G401 (cell line): ENCODE measurements at places on chromosomes 12 and 14.

- no peak for DNase-seq
Measured at GRCh38 chr14:68716698-68717097, 76.2 kb downstream of the ZFP36L1 start.

DNA sequence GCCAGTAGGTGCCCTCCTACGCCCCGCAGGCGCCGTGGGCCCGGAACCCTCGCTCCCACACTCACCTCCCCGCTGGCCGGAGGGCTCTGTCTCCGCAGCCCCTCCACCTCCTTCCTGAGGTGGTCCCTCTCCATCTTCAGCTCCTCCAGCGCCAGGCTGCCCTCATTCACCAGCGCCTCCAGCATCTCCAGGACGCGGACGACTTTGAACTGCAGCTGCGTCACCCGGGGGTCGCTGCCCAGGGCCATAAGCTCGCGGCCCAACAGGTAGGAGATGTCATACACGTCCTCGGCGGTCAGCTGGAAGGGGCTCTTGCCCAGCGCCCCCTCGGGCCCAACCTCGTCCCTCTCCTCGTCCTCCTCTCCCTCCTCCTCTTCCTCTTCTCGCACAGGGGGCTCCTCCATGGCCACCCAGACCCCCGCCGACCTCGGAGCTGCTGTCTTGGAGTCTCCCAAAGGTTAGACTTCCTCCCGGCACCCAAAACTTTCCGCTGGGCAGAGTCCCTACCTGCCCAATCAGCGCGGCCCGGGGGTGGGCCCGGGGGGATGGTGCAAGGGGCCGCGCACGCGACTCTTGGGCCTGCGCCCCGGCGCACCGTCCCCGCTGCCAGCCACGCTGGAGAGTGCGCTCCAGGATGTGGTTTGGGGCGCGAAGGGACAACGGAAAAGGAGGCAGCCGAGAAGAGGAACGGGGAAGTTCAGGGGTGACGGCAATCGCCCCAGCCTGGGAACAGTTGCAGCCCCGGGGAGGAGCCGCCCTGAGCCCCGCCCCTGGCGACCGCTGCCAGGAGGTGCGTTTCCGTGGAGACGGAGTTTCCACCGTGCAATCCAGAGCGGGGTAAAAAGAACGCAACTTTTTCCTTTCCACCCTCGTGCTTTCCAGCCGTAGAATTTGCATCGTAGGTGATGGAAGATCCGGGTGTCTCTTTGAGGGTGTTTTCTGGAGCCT lies at the start of gene RILPL2:
RILPL2 (minus strand) TSS at position 668 of the 948 bp plus-strand sequence; CDS start at position 404, 264 bp downstream.
- peak; percentile 69 for DNase-seq

GRCh38 chr12:110993434-110993833 lies 73.1 kb upstream of the MYL2 start:
- DNase-seq = no peak

DNA sequence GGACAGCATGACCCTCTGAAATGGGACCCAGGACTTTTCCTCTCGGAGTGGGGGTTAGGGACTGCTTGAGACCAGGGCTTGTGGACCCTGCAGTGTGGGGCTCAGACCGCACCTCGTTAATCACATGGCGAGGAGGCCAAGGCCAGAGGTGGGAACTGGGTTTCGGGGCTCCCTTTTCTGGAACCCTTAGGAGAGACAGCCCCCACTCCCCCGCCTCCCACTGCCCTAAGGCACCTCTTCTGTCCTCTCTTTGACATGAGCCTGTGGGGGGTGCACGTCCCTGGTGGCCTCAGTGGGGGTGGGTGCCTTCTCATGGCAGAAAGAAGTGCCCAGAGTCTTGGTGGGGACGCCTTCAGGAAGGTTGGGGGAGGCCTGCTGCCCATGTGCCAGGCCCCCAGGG lies 24.3 kb downstream of the RTL1 start:
- no peak for DNase-seq

- no peak for DNase-seq
Measured at GRCh38 chr14:56243110-56243509, 124.9 kb downstream of the PELI2 start.

- DNase-seq = no peak
Measured at GRCh38 chr14:101502761-101503392, 58.4 kb upstream of the DIO3 start.
